Naive B cell (primary cell): ENCODE measurements at places on chromosomes 11 and 22.

GRCh38 chr11:35658020-35658948 is 4.3 kb upstream of the TRIM44 start:
- no peak for DNase-seq

DNA sequence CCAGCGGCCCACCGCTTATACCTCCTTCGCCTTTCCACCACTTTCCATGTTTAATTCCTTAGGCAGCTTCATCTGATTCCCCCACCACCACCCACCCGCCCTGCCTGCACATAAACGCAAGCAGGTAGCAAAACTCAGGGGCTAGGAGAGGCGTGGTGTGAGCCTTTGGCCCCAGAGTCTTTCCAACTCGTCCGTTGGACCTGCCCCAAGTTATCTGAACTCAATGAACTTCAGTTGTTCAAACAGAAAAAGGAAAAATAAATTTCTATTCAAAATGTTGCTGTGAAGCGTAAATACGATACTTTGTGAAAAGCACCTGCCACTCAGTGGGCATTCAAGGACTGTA is 814 bp upstream of the CDON start:
- no peak for DNase-seq

GRCh38 chr11:14073849-14074476 is 111.4 kb downstream of the SPON1 start:
- no peak for DNase-seq

GRCh38 chr11:15882876-15883454 is 473.4 kb downstream of the SOX6 start:
- no peak for DNase-seq

GRCh38 chr11:124895471-124895971 is 2.1 kb downstream of the ROBO4 start:
- no peak for DNase-seq

- DNase-seq, result no peak
Observed at GRCh38 chr11:86468169-86468568, 93.5 kb downstream of the CCDC81 start.

DNA sequence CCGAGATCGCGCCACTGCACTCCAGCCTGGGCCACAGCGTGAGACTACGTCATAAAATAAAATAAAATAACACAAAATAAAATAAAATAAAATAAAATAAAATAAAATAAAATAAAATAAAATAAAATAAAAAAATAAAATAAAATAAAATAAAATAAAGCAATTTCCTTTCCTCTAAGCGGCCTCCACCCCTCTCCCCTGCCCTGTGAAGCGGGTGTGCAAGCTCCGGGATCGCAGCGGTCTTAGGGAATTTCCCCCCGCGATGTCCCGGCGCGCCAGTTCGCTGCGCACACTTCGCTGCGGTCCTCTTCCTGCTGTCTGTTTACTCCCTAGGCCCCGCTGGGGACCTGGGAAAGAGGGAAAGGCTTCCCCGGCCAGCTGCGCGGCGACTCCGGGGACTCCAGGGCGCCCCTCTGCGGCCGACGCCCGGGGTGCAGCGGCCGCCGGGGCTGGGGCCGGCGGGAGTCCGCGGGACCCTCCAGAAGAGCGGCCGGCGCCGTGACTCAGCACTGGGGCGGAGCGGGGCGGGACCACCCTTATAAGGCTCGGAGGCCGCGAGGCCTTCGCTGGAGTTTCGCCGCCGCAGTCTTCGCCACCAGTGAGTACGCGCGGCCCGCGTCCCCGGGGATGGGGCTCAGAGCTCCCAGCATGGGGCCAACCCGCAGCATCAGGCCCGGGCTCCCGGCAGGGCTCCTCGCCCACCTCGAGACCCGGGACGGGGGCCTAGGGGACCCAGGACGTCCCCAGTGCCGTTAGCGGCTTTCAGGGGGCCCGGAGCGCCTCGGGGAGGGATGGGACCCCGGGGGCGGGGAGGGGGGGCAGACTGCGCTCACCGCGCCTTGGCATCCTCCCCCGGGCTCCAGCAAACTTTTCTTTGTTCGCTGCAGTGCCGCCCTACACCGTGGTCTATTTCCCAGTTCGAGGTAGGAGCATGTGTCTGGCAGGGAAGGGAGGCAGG is at the start of gene GSTP1:
Gene GSTP1, plus strand, starts transcription at position 566 of the 958 bp plus-strand sequence. Its CDS starts 32 bp downstream, at position 598.
- peak; percentile 66 for DNase-seq

- DNase-seq, result no peak
Observed at GRCh38 chr11:116513894-116514293, 258.9 kb downstream of the BUD13 start.

DNA sequence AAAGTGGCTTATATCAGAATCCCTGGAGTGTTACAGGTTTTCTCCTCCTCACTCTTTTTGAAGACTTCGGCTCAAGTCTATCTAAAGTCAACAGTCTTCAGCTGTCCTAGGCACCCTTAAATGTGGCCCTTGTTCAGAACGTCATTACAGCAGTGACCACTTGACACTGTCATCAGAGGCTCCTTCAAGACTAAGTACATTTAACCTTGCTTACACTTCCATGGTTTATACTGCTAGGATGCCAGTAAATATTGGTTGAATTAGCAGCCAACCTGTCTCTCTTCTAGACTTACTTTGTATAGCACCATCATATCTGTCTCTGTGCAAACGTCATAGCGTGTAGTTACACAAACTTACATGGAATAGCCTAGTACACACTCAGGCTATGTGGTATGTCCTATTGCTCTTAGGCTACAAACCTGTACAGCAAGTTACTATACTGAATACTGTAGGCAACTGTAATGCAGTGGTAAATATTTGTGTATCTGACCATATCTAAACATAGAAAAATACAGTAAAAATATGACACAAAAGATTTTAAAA is 13.3 kb upstream of the C11orf91 start:
- DNase-seq, result no peak

DNA sequence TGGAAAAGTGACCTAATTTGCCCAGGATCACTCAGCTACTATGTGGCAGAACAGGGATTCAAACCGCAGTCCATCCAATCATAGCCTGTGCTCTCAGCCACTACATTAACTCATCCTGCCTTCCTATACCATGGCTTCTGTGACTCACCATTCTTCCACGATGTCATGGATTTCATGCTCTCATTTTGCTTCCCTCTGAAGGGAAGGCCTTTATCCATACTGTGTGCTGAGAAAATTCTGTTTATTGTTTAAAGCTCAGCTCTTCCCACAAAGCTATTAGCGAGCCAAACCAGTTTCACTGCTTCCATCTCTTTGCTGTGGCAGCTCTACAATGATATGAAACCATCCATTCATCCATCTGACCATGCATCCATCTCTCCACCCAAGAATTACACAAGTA is 289.9 kb downstream of the TENM4 start:
- DNase-seq, result no peak

- DNase-seq, result no peak
Observed at GRCh38 chr11:124172101-124172500, 11.0 kb upstream of the OR10D3 start.

GRCh38 chr22:24751518-24751917 is 23.0 kb downstream of the PIWIL3 start:
- DNase-seq, result no peak

DNA sequence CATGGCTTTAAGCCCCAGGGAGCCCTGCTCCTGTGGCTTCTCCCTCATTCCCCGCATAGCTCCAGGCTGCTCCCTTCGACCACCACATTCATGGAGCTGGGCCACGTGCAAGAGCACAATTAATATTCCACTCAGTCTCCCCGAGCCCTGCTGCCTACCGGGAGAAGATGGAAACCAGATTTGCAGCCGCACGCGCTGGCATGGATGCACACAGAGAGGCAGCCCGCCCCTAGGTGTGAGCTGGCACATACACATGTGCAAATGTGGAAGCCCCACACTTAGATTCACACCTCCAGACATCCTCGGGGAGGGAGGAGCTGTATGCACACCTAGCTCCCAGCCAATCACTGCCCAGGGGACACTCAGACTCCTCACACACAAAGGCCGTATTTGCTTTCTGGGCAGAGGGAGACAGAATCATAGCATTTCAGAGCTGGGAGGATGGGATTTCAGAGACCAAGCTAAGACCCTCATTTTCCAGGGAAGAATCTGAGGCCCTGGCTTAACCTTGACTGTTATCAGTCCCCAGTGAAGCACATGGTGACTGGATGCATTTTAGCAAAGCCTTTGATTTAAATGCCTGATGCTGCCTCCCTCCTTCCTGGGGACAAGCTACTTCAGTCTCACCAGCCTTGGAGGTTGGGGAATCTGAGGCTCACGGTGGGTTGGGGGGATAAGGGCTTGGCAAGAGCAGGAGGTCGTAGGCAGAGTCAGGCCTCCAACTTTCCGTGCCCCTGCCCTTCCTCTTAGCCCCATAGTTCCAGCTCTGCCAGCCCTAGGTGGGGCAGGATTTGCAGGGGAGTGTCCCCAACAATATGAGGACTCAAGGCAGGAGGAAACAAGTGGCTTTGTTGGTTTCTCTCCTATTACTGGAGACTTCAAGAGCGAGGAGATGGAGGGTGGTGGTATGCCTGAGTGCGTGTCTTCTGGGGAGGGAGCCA is 5.3 kb upstream of the CREB3L1 start:
- DNase-seq, result no peak

GRCh38 chr11:70065318-70066135 is 12.6 kb upstream of the ANO1 start:
- DNase-seq, result no peak

GRCh38 chr11:29243616-29244015 is 773.2 kb downstream of the KCNA4 start:
- no peak for DNase-seq

GRCh38 chr11:93623179-93623578 is 38.3 kb upstream of the CEP295 start:
- DNase-seq, result no peak

DNA sequence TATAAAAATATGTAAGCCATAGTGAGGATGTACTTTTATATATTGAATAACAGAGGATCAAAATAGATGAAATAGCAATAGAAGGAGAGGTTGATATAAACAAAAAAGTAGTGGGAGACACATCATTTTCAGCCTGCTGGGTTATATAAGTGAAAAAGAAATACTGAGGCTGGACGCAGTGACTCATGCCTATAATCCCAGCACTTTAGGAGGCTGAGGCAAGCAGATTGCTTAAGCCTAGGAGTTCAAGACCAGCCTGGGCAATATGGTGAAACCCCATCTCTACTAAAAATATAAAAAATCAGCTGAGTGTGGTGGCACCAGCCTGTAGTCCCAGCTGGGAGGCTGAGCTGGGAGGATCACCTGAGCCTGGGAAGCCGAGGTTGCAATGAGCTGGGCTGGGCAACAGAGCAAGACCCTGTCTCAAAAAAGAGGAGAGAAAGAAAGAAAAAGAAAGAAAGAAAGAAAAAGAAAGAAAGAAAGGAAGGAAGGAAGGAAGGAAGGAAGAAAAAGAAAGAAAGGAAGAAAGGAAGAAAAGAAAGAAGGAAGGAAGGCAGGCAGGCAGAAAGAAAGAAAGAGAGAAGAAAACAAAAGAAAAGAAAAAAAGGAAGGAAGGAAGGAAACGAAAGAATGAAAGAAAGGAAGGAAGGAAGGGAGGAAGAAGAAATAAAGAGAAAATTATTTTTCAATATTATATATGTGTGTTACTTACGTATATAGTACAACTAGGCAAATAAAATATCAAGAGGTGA is 7.0 kb upstream of the P2RY2 start:
- DNase-seq, result no peak

DNA sequence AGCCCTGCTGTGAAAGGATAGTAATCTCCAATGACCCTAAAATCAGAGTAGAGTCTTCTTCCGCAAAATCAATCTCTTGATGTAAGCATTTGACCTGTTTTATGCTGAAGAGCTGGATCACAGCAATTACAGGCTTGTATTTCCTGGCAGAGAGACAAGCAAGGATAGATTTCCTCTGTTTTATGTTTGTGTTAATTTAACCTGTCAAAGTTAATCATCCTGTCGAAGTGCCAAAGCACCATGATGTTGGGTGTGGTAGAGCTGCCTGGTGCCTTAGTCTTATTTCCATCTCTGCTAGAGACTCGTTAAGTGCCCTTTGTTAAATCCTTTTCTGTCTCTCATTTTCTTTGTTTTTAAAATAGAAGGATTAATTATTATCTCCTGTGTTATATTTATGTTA is 248.1 kb downstream of the CNTN5 start:
- DNase-seq, result no peak

GRCh38 chr22:50398831-50399648 is 55.9 kb downstream of the PPP6R2 start:
- DNase-seq, result no peak

- no peak for DNase-seq
Observed at GRCh38 chr11:130175898-130176297, 16.3 kb downstream of the ST14 start.

GRCh38 chr11:72668629-72669347 is 5.4 kb downstream of the PDE2A start:
- no peak for DNase-seq

GRCh38 chr22:23499845-23500500 is 80.1 kb downstream of the IGLL1 start:
- no peak for DNase-seq

GRCh38 chr11:86440843-86441242 is 66.2 kb downstream of the CCDC81 start:
- DNase-seq, result no peak

DNA sequence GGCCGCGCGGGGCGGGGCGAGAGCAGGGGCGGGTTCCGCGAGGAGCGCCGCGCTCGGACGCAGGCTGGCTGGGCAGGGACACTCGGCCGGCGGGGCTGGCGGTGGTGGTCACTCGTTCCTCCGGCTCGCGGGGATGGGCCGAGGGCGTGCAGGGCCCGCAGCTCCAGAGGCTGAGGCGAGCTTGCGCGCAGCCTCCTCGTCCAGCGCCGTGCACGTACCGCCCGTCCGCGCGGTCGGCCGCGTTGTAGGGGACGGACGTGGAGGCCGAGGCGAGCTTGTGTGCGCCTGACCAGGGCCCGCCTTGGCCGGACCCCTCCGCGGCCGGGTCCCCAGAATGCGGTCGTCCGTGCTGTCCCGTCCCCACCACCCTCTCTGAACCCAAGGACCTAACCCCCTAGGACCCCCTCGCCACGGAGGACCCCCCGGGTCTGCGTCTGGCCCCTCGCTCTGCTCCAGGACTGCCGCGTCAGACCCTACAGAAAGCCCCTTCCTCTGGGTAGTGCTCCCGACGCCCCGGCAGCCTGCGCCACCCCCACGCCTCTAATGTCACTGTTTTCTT is 569 bp upstream of the YPEL1 start:
- DNase-seq, result no peak

DNA sequence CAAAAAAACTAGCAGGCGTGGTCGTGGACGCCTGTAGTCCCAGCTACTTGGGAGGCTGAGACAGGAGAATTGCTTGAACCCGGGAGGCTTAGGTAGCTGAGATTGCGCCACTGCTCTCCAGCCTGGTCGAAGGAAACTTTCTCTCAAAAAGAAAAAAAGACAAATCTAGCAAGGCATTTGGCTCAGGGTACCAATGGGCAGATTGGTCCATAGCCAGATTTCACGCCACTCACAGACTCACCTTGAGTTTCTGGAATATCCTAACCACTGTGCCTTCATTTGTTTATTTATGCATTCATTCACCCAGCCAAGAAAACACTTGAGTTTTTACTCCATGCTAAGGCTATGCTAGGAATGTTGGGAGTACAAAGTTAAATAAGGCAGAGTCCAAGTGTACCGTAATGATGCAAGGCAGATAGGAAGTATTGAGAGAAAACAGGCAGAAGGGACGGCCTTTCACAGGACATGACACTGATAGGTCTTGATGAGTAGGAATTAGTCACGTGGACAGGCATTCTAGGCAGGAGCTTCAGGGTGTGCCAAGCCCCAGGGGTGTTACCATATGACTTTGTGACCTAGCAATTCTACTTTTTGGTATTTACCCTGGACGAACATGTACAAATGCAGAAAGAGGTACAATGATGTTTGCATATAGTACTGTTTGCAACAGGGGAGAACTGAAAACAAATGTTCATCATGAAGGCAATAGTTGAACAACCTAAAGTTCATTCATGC is 3.0 kb upstream of the PACSIN3 start:
- no peak for DNase-seq
